Left ventricle myocardium inferior (tissue), 1 donor: ENCODE measurements at places on chromosomes 3 and 15.
A peak's percentile ranks its signal among the peaks of the same experiment; 100 is the strongest.

GRCh38 chr3:129056451-129057173, 4.0 kb upstream of the GP9 start:
- no peak for DNase-seq

GRCh38 chr3:64240396-64240795, 15.1 kb upstream of the PRICKLE2 start:
- DNase-seq: no peak

GRCh38 chr3:113268942-113269341, 57.6 kb downstream of the BOC start:
- no peak for DNase-seq

DNA sequence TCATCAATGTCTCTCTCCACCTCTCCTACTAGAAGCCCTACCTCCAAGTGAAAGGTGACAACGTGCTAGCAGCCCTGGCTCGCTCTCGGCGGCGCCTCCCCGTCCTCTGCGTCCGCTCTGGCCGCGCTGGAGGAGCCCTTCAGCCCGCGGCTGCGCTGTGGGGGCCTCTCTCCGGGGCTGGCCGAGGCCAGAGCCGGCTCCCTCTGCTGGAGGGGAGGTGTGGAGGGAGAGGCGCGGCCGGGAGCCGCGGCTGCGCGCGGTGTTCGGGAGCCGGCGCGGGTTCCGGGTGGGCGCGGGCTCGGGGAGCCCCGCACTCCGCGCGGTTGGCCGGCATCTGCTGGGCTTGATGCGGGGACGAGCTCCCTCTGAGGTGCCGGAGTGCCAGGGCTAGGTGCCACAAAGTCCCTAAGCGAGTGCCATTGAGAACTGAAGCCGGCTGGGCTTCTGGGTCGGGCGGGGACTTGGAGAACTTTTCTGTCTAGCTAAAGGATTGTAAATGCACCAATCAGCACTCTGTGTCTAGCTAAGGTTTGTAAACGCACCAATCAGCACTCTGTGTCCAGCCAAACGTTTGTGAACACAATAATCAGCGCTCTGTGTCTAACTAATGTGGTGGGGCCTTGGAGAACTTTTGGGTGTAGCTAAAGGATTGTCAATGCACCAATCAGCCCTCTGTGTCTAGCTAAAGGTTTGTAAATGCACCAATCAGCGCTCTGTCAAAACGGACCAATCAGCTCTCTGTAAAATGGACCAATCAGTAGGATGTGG, 84.8 kb upstream of the ARRDC4 start:
- peak; percentile 26 for DNase-seq

DNA sequence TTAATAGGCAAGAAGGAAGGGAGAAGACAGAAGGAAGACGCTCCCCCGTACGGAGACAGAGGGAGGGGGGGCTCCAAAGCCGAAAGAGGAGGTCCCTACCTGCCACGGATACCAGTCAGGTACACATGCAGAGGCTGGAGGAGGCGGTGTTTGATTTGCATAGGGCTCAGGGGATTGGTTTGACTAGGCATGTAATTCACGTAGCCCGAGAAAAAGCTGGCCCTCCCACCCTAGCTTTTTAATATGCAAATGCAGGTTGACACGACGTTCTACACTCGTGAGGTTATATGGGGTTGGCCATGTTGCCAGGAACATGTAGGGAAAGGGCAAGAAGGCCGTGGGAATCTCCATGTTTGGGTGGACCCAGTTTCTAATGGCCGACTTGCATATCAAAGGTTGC, 29.8 kb downstream of the ZNF592 start:
- no peak for DNase-seq

GRCh38 chr3:145209561-145209960, 951.4 kb downstream of the PLOD2 start:
- no peak for DNase-seq

- no peak for DNase-seq
Measured at GRCh38 chr15:89749951-89750559, 994 bp downstream of the MESP1 start.

GRCh38 chr3:25789209-25789595, 688 bp upstream of the OXSM start:
- no peak for DNase-seq

GRCh38 chr3:128493570-128494366, 767 bp upstream of the GATA2 start:
- DNase-seq: no peak

DNA sequence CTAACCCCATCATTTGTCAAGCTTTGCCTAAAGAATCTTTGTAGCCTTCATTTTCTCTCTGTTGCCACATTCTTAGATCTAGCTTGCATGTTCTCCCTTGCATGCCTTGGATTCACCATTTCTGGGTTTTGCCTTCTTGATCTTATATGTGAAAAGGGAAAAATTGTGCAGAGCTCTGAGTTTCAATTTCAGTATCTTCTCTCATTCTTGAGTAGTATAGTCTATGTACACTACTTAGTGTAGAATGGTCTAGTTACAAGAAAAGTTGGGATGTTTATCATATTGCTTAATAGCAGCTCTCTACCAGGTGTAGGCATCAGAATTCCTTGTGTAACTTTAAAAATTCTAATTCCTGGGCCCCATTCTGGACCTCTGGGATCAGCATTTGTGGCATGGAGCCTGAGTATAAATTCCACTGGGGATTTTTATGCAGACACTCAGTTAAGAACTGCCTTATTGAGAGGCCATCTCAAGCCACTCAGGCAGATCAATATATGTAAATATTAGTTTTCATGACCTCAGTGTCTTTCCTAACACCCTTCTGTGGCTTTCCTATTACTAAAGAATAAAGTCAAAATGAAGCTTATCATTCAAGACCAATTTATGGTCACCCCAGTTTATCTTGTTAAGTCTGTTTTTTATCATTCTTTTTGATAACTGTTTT, 23.4 kb downstream of the GTF2E1 start:
- DNase-seq: no peak

DNA sequence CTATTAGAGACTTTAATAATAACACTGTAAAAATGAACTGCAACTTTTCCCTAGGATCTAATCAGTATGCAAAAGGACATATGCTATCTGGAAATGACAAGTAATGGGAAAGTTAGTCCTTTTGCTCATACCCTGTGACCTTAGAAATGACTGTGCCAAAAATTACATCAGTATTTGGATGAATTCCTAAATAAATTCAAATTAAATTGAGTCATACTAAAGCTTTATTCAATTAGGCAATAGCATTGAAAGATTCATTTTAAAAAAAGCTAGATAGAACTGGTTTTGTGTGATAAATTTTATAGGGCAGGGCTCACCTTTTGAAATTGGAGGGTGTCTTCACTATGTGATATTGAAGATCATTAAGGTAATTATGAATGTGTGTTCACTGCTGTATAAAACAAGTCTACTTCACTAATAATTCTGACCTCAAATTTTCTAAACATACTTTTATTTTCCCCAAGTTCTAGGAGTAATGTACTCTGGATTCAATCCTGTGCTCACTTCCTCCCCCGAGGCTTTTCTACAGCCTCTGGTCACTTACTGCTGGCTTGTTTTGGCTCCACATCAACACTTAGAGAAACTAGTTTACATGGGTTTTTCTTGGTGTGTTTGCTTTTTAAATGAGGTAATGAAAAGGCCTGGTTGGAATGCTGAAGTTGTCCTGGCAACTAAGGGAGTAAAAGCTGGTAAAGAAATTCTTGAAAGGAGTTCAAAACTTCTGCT, 44.4 kb upstream of the SPTSSB start:
- DNase-seq: no peak

DNA sequence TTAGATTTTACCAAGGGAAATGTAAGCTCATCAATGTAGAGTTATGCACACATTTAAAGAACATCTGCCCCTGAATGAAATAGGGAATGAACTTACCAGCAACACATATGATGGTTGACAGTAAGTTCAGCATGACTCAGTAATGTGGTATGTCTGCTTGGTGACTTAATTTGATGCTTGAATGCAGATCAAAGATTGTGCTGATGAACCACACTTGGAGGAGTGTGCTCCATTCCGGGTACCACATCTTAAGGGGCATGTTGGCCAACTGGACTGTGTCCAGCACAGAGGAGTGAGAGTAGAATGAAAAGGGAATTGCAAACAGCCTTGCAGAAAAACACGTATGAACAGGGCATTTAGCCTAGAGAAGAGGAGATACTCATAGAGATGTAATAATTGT, 171.0 kb upstream of the RARB start:
- DNase-seq: no peak

GRCh38 chr3:55480911-55481743, 6.0 kb downstream of the WNT5A start:
- DNase-seq: peak; percentile 15

DNA sequence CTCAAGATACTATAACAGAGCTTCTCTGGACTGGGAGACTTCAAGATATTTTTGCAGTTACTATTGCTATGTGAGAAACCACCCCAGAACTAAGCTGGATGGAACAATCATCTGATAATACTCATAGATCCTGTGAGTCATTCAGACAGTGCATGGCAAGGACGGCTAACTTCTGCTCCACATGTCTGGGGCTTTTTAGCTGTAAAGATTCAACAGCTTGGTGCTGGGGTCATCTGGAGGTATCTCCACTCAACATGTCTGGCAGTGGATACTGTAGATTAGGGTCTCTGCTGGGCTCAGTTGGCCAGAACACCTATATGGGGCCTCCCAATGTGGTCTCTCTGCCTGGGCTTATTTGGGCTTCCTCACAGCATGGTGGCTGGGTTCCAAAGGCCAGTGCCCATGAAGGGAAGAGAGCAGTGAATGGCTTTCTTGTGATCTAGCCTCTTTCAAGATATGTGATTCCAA, 117.3 kb upstream of the SLC7A14 start:
- no peak for DNase-seq

DNA sequence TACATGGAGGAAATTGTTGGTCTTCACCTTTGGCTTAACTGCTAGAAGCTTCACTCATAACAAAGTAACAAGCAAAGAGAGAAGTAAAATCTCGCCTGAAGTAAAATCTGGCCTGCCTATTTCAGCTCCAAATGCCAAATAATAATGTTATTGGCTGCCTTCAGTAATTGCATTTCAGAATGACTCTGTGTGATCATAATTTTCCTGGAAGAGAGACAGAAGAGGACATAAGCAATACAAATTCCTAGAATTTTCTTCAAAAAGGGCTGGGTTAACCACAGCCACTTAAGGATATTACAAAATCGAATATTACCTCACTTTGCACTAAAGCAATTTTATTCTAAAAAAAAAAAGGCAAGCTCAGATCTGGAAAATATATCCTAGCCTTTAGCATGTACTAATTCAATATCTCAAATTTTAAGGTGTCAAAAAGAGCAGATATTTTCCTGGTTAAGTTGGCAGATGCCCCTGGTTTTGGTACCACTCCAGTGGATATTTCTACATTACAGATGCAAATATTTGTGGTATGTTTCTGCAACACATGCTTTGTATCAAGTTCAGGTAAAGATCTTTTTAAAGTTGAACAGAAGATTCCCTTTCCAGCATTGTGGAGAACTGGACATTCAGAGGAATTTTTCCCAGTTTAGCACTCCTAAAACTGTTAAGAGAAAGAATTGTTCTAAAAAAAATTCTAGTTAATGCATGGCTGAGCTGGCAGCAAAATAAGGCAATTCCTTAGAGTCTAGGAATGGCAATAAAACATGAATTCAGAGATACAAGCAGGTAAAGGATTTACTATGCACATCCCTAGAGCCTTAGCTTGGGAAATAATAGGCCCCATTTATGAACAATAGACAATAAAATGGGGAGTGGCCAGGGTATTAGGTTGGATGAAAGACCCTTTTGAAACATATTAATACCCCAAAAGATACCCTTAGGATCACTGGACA, 116.7 kb downstream of the STAC start:
- DNase-seq: no peak

GRCh38 chr15:84749111-84749991, 959 bp downstream of the ZNF592 start:
- peak; percentile 26 for DNase-seq

DNA sequence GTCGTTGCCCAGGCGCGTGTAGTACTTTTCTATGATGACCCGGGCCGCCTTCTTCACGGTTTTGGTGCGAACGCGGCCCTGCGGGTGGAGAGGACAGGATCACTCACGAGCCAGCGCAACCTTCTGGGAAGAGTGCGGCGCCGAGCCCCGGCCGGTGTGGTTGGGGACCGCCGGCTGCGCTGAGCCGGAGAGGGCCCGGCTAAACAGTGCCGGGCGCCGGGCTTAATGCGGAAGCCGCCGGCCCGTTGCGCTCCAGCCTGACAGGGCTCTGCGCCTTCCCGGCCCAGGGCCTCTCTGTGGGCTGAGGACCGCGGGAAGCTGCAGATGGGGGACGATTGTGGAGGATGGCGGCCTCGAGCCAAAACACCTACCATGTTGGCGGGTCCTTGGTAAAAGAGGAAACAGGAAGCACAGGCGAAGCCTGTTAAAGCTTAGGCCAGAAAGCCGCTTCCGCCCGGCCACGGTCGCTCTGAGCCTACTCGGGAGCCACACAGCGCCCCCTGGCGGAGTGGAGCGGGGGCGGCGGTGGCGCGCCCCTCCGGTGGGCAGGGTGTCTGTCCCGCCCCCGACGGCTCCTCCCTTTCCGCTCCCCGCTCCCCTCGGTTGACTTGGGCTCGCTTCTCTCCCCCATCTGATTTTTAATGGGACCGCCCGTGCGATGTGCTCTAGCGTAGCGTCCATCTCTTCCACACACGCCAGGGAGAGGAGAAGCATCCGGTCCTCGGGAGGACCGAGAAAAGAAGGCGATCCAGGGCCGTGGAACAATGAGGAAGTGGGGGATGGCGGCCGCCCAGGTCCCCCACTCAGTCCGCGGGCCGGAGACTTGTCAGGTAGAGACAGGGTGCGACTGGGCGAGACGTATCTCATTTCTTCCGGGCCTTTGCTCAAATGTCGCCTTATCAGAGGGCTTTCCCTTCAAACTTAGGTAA, at the start of gene RPS17:
Gene RPS17, minus strand, starts transcription at position 403 of the 929 bp plus-strand sequence. Its CDS starts 29 bp downstream, at position 374.
- DNase-seq: peak; percentile 97

DNA sequence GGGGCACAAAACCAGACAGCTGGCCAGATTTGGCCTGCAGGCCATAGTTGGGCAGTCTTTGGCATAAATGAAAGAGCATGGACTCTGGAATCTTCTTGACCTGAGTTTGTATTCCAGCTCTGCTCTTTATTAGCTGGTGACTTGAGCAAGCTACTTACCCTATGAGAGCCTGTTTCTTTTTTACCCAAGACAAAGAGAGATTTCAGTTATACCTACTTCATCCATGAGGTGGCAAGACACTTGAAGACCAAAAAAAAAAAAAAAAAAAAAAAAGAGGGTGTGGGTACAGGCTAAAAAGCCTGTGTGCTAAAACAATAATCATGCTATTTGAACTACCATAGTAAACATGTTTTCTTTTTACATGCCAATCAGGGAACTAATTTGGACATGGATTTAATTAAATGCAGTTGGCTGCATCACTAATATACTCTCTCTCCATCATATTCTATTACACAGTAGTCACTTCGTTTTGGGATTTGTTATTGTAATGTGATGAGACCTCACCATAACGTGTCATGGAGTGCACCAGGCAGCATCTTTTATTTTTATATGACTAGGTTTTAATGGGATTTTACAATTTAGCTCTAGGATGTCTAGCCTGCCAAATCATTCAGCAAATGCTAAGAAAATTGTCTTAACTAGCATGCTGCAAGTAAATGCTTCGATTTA, 109.2 kb upstream of the FHIT start:
- no peak for DNase-seq

GRCh38 chr3:185056908-185057307, 96.0 kb downstream of the C3orf70 start:
- DNase-seq: no peak
